ENCODE measurements at places on chromosomes 6 and 20.

GRCh38 chr6:41900861-41901260, 5.7 kb upstream of the USP49 start:
- no peak for DNase-seq

- no peak for DNase-seq
These were observed 12.1 kb upstream of the NDUFAF4 start for GRCh38 chr6:96909811-96910210.

DNA sequence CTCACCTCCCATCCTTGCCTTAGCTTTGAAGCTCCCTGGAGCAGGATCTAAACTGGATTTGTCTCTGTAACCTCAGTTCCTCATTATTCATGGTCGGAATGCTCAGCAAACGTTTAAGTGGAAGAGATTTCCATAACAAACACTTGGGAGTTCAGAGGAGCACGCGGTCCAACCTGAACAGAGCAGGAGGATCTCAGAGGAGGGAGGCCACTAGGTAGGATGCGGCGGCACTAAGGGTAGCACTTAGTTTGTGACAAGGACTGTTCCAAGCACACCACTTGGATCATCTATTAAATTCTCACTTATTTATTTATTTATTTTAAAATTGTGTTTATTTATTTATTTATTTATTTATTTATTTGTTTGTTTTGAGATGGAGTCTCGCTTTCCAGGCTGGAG, 13.3 kb upstream of the CCN5 start:
- DNase-seq: no peak

DNA sequence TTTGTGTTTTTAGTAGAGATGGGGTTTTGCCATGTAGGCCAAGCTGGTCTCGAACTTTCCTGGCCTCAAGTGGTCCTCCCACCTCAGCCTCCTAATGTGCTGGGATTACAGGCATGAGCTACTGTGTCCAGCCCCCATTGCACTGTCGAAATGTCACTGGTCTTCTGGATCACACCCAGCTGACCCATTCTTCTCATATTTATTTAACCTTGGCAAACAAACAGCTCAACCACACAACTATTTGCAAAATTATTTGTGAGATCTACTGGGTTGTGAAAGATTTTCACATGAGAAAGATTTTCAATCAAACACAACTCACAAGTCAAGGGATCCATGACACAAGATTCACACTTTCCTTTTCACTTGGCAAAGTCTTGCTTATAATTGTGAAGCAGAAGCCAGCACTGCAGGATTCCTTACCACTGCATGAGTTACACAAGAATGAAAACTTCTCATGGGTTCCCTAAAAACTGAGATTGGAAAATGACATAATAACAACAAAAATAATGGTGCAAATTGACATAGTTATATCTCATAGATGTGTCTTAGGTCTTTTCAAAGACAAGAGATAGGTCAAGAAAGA, 2.0 kb upstream of the CST9L start:
- DNase-seq: no peak

- no peak for DNase-seq
These were observed 6.0 kb upstream of the ZBTB22 start for GRCh38 chr6:33323623-33323948.

DNA sequence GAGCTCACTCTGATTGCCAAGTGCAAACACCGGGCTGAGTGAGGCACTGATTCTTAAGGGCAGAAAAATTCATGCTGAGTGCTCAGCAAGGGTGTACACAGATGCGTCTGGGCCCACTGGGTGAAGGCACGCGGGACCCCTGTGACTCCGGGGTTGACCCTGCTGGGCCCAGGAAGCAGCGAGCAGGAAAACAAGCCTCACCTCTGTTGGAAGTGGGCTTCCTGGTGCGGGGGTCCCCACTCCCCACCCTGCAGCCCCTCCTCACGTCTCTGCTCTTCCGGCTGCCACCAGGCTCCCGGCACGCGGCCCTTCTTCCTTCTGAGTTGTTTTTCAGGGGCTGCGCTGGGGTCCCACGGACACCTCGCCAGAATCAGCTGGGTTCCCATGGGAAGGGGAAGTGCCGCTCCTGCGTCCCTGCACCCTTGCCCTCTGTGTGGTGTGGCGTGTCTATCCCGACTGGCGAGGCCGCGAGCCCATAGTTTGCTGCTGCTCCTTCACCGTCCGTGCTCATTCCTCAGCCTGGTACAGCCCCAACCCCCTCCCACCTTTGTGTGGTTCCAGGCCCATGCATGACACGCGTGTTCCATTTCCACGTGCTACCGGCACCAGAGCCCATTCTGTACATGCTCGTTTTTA, 80.6 kb upstream of the BHLHE23 start:
- no peak for DNase-seq

DNA sequence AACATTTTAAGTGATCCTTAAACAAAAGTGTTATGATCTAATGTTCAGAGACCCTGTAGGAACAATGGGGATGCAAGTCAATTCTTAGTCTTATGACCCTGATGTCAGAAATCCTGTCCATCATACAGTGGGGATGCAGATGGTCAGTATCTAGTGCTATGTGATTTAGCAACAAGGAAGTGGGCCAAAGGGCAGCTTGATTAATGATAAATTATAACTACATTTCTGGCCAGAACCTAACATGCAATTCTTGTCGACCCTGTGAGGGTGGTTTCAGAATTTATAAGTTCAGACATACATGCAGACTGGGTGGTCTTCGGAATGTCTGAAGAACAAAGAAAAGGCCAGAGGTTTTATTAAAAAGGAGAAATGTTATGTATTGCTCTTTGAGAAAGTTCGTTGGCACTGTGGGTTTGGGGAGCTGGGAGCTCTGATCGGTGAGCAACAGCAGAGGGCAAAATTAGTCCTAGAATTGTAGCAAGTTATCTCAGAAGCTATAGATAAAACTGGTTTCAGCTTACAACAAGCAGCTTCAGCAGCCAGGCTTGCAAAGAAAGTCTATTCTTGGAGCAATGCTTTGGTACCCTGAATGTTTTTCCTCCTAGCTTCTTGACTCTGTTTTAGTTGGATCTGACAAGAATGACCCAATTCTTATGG, 50.8 kb downstream of the RPF2 start:
- DNase-seq: no peak

GRCh38 chr6:147676495-147677199, 168.2 kb downstream of the SAMD5 start:
- no peak for DNase-seq

DNA sequence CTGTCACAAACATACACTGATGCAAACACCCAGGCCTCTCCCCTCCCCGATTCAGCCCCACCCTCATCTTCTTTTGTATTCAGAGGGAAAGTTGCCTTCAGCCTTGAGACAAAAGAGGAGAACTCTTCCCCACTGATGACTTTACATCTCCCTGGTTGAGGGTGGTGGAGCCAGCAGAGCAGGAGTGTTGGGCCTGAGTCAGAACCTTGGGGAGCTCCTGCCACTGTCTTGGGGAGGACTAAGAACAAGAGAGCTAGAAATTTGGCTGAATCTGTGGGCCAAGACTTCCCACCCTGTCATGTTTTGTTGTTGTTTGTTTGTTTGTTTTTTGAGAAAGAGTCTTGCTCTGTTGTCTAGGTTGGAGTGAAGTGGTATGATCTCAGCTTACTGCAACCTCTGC, 89.1 kb downstream of the MDGA1 start:
- no peak for DNase-seq

DNA sequence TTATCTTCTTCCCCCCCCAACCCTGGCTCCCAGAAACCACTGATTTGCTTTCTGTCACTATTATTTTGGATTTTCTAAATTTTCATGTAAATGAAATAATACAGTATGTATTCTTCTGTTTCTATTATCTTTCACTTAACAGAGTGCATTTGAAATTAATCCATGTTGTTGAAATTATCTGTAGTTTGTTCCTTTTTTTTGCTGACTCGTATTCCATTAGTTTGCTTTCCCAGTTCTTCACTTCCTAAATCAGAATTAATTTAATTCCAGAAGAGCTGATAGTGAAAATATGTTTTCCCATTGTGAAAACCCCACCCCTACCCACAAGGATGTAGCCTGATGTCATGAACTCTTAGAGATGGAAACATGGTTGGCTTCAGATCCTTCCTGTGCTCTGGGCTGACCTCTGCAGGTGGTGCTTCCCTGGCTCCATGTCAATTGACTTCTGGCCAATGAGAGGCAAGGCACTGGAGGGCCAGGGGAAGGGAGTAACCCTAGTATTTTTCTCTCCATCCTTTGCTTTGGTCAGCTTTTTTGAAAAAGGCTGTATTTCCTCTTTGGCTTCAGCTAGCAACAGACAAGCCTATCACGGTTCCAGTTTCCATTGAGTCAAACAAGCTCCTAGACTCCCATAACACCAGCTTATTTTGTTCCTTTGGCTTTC, 244.4 kb upstream of the HSF2 start:
- no peak for DNase-seq

DNA sequence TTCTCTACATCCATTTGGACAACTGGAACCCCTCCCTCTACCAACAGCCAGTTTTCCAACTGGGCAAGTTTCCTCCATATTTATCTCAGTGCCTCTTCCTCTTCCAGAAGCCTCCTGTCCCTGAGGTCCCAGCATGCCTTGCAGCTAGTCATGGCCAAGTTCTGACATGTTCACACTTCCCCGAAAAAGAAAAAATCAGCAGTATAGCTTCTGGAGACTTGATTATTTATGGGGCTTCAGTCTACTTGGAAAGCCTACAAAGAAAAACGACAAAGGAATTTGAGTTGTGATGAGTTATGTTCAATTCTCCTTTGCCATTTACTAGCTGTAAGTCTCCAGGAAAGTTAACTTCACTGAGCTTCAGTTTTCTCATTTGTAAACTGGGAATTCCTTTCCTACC, 406.5 kb downstream of the MAFB start:
- no peak for DNase-seq

- DNase-seq: no peak
These were observed 74.5 kb upstream of the ADGRF1 start for GRCh38 chr6:47116606-47117005.

- no peak for DNase-seq
These were observed 105.8 kb upstream of the RUNX2 start for GRCh38 chr6:45222380-45222779.

DNA sequence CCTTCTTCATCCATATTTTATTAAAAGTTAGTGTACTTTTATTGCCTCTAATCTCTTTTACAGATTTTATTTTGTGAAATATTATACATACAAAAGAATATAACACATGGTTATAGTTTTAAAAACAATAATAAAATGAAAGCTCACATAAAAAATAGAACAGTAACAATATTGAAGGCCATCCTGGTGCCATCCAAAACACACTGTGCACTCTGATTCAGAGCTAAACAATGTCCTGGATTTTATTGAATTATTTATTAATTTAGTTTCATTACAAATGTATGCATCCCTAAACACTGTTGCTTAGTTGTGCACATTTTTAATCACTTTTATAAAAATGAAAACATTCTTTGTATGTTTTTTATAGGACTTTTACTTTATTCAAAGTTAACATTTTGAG, 32.9 kb downstream of the RNF217 start:
- no peak for DNase-seq

DNA sequence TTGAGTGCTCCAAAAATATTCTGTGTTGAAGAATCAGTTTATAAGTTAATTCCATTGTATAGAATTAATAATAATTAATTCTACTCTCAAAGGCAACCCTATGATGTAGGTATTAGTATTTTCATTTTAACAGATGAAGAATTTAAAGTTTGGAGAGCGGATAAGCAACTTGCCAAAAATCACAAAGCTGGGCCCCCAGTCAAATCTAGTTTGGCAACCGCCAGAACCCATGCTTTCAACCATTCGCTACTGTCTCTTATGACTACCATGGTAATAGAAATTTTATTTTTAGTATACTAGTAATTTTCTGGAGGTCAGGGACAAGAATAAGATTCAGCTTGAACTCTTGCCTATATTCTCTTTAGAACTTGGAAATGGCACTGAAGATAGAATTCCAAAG, 229.8 kb downstream of the IBTK start:
- DNase-seq: no peak

DNA sequence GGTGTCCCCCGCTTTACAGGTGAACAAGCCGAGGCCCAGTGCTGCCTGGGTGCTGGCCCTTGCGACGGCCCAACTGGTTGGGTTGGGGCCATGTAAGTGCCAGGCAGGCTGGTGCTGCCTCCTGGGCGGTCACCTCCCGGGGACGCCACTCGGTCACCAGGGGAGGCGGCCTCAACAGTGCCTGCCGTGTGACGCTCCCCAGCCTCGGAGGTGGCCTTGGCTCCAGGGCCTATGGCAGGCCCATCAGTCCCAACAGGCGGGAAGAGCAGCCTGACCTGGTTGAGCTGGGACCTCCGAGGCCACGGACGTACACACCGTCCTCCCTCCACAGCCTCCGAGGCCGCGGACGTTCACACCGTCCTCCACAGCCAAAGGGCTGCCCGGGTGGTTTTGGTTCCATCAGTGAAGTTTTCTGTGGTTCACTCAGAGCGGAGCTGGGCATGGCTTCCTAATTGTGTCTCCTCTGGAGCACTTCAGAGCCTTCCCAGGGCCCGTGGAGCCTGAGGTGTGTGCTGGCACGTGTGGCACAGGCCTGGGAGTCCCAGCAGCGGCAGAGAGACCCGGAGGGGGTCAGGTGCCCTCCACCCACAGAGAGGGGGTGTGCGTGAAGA, 19.3 kb upstream of the SLCO4A1 start:
- no peak for DNase-seq

GRCh38 chr20:31835554-31835953, 9.8 kb downstream of the FOXS1 start:
- DNase-seq: no peak
